ENCODE measurements at places on chromosomes 4 and X. TPM values are rescaled to one million over a fixed set of nuclear protein-coding genes. Genes with fewer than 3 reads are reported as not detected.

GRCh38 chr4:20512033-20512792 lies 188.0 kb upstream of the PACRGL start:
- H3K27ac ChIP-seq: no peak overlapping the region
- H3K4me1 ChIP-seq: no peaks in the 10 kb centered on the region
- H3K36me3 ChIP-seq: peaks cover 9% of the 10 kb centered on the region
- no peak for DNase-seq
- H3K4me3 ChIP-seq: no peak overlapping the region

DNA sequence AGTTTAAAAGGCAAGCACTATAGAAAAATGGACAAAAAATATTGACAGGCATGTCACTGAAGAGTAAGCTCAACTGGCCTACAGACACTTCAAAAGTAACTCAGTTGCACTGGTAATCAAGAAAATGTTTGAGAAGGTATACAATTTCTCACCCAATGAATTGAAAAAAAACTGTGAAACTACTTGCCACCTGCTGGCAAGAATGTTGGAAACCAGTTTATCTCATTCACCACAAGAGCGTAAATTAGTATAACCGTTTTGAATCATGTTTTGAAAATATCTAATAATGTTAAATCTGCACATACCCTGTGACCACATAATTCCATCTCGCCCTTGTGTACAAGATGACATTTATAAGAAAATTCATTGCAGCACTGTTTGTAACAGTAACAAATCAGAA lies 31.7 kb downstream of the TXK start:
- no peak overlapping the region for H3K27ac ChIP-seq
- DNase-seq: no peak
- H3K4me3 ChIP-seq: no peak overlapping the region
- no peaks in the 10 kb centered on the region for H3K36me3 ChIP-seq

The CXCL3 gene
- total RNA-seq: 2.8 TPM

- no peak for DNase-seq
- no peak overlapping the region for H3K27ac ChIP-seq
- H3K4me1 ChIP-seq: no peaks in the 10 kb centered on the region
- no peaks in the 10 kb centered on the region for H3K27me3 ChIP-seq
- no peaks in the 10 kb centered on the region for H3K36me3 ChIP-seq
Measured at GRCh38 chrX:12174358-12174757, 36.1 kb downstream of the FRMPD4 start.

The MAGED4 gene
- total RNA-seq: 80.2 TPM

DNA sequence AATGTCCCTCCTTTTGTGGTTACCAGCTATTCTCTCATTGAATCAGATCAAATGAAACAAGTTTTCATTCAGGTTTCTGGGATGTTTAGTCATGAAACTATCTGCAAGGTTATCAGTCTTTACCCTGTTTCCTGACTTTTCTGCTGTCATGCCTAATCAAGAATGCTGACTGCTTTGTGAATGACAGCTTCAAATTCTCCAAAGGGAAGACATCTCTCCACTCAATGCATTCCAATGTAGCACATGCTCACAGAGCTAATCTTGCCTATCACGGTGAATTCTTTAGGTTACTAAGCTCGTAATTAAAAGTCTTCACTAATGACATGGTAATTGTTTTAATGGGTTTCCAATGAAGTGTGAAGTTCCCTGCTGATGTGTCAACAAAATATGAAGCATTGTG lies 1068.5 kb downstream of the PCDH7 start:
- H3K27ac ChIP-seq: no peak overlapping the region
- H3K27me3 ChIP-seq: no peaks in the 10 kb centered on the region
- H3K4me3 ChIP-seq: no peak overlapping the region
- peaks cover 14% of the 10 kb centered on the region for H3K4me1 ChIP-seq
- no peaks in the 10 kb centered on the region for H3K36me3 ChIP-seq
- DNase-seq: no peak

- peak overlapping the region; percentile 66 for H3K4me3 ChIP-seq
- no peaks in the 10 kb centered on the region for H3K36me3 ChIP-seq
- DNase-seq: no peak
Measured at GRCh38 chr4:174120446-174121295, 162.8 kb downstream of the FBXO8 start.

DNA sequence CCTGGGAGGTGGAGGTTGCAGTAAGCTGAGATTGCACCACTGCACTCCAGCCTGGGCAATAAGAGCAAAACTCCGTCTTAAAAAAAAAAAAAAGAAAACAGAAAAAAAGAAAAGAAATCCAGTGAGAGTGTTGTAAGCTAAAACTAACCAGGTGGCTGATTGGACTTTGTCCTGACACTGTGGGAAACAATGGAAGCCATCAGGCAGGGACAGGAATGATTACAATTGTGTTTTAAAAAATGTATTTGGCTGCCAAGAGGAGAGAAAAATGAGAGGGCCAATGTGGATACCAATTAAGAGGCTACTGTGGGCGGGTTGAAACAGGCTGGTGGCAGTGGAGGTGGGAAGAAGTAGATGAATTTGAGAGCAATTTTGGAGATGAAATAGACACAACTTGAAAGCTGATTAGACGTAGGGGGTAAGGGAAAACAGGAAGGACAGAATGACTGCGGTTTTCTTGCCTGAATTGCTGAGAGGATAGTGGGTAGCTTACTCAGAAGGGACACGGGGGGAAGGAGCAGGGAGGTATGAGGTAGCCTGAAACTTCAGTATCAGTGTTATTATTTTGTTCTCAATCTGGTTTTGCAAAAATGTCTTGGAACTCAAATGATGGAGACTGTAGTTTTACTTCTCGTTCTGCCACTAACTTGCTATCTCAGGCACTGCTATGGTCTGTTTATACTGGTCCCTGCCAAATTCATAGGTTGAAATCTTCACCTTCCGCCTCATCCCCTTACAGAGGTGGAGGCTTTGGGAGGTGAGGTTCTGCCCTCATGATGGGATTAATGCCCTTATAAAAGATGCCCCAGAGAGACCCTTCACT lies 45.6 kb upstream of the CHRNA9 start:
- H3K36me3 ChIP-seq: no peaks in the 10 kb centered on the region
- no peak for DNase-seq
- H3K27ac ChIP-seq: peak overlapping the region; percentile 8

The FGFBP1 gene
- 0.96 TPM for total RNA-seq

DNA sequence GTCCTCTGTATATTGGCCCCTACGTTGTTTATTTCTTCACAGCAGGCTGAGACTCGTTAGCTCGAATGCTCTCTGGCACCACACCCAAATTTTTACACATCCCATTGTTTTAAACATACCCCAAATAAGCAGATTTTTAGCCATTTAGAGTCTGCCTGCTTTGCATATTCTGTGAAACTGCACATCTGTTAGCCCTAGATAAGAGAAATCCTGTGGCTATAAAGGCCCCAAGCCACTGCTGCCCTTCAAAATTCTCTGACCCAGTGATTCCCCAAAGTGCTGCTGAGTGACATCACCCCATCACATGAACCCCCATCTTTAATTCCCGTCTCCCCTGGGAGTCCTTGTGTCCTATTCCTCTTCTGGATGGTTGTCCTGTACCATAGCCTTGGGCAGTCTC lies 20.8 kb downstream of the TEX13C start:
- H3K27ac ChIP-seq: no peak overlapping the region
- no peaks in the 10 kb centered on the region for H3K36me3 ChIP-seq
- no peak for DNase-seq
- peaks cover 7% of the 10 kb centered on the region for H3K4me1 ChIP-seq
- H3K4me3 ChIP-seq: no peak overlapping the region

DNA sequence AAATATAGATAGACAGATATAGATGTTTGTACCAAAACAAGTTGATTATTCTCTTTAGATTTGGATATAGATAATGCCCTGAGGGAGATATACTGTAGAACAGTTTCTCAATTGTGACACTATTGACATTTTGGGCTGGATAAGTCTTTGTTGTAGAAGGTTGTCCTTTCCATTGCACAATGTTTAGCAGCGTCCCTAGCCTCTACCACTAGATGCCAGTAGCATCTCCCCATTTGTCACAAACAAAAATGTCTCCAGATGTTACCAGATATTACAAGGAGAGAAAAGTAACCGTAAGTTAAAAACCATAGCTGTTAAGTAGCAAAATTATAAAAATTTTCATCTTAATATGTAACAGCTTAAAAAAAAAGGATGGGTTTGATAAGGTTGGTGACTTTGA lies 2595.3 kb downstream of the ARAP2 start:
- no peak for DNase-seq
- H3K36me3 ChIP-seq: peaks cover 3% of the 10 kb centered on the region
- H3K4me3 ChIP-seq: no peak overlapping the region
- H3K27me3 ChIP-seq: no peaks in the 10 kb centered on the region
- H3K4me1 ChIP-seq: peaks cover 9% of the 10 kb centered on the region
- H3K27ac ChIP-seq: no peak overlapping the region

GRCh38 chr4:168667376-168667775 lies 170.5 kb downstream of the PALLD start:
- H3K27me3 ChIP-seq: no peaks in the 10 kb centered on the region
- H3K4me1 ChIP-seq: peaks cover 54% of the 10 kb centered on the region
- no peak for DNase-seq
- H3K27ac ChIP-seq: peak overlapping the region; percentile 93
- peaks cover 4% of the 10 kb centered on the region for H3K36me3 ChIP-seq

- H3K4me3 ChIP-seq: peak overlapping the region; percentile 92
- peaks cover 9% of the 10 kb centered on the region for H3K4me1 ChIP-seq
- peaks cover 2% of the 10 kb centered on the region for H3K36me3 ChIP-seq
- no peak for DNase-seq
Measured at GRCh38 chr4:88458104-88458740, 1.3 kb downstream of the HERC5 start.

The BTK gene
- total RNA-seq: 0.20 TPM

The NSUN7 gene
- 22.4 TPM for total RNA-seq

GRCh38 chrX:134803551-134804183 lies 145.4 kb upstream of the PLAC1 start:
- DNase-seq: no peak
- H3K27me3 ChIP-seq: no peaks in the 10 kb centered on the region
- H3K36me3 ChIP-seq: no peaks in the 10 kb centered on the region
- H3K4me3 ChIP-seq: no peak overlapping the region

- no peaks in the 10 kb centered on the region for H3K36me3 ChIP-seq
- H3K27me3 ChIP-seq: no peaks in the 10 kb centered on the region
- peaks cover 4% of the 10 kb centered on the region for H3K4me1 ChIP-seq
- no peak overlapping the region for H3K27ac ChIP-seq
- DNase-seq: no peak
Measured at GRCh38 chrX:38287674-38288073, 39.6 kb downstream of the RPGR start.

DNA sequence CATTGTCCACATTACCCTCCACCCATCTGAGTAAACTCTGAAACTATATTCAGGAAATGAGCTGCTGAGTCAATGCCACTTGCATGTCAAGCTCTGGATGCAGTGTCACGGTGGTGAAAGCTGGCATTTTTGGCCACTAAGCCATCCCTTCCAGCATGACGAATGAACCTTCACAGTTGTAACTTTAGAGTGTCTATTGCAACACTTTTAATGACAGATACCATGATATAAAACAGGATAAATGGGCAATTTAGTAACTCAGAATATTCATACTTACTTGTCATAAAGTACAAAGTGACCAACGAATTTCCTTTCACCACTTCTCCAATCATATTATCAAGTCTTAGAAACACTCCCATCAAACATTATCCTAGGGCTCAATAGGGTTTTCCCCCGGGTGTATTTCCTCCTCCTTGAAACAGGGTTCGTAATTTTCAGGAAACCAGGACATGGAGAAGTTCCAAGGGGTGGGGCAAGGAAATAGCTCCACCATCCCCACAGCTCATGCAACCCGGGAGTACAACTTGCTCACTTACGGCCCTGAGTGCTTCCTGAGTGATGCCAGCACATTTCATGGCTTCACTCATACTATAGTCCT lies 73.1 kb downstream of the MTHFD2L start:
- H3K27me3 ChIP-seq: no peaks in the 10 kb centered on the region
- DNase-seq: no peak
- peaks cover 2% of the 10 kb centered on the region for H3K36me3 ChIP-seq
- no peak overlapping the region for H3K27ac ChIP-seq

GRCh38 chr4:7423391-7423790 lies 11.3 kb downstream of the PSAPL1 start:
- no peak overlapping the region for H3K4me3 ChIP-seq
- H3K4me1 ChIP-seq: peaks cover 9% of the 10 kb centered on the region
- no peak for DNase-seq
- H3K36me3 ChIP-seq: no peaks in the 10 kb centered on the region

The SMIM43 gene
- total RNA-seq: not detected

DNA sequence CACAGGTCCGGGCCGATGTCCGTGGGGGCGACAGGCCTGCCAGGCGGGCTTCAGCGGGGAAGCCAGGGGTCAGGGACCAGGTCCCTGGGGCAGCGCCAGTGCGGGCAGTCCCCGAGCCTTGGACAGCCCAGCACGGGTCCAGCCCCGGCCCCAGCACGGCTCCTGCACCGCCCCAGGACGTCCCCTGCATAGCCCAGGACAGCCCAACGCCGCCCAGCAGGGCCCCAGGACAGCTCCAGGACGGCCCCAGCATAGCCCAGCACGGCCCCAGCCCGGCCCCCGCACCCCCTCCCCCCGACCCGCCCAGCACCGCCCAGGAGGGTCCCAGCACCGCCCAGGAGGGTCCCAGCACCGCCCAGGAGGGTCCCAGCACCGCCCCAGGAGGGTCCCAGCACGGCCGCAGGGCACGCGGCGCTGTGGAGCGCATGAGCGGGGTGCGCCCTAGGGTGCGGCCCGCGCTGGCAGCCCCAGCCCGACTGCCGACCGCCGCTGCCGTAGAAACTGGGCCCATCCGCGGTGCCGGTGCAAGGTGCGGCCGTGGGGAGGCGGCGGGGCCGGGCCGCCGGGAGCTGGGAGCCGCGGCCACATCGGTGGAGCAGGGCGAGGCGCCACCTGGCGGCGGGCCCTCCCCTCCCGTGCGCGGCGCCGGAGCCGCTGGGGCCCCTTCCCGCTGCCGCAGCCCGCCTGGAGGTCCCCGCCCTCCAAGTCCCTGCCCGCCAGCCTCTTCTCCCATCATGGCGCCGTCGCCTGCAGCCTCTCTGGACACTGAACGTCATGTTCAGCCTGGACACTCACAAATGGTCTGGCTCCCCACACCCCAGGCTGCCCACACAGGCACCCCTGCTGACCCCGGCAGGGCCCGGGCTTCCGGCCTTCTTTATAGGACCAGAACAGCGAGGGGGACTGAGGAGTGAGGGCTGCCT lies 106.8 kb upstream of the NKX1-1 start:
- H3K4me3 ChIP-seq: no peak overlapping the region
- peaks cover 7% of the 10 kb centered on the region for H3K4me1 ChIP-seq
- H3K27me3 ChIP-seq: peaks cover 35% of the 10 kb centered on the region
- H3K27ac ChIP-seq: no peak overlapping the region

The SPANXA2 gene
- not detected for total RNA-seq

- peaks cover 7% of the 10 kb centered on the region for H3K4me1 ChIP-seq
- H3K4me3 ChIP-seq: no peak overlapping the region
- H3K27me3 ChIP-seq: no peaks in the 10 kb centered on the region
- H3K27ac ChIP-seq: no peak overlapping the region
Measured at GRCh38 chrX:39199429-39199828, 398.2 kb downstream of the MID1IP1 start.

GRCh38 chr4:79917246-79917645 lies 155.8 kb downstream of the ANTXR2 start:
- no peaks in the 10 kb centered on the region for H3K27me3 ChIP-seq
- peaks cover 15% of the 10 kb centered on the region for H3K36me3 ChIP-seq
- H3K4me3 ChIP-seq: no peak overlapping the region
- H3K4me1 ChIP-seq: peaks cover 29% of the 10 kb centered on the region
- H3K27ac ChIP-seq: no peak overlapping the region

The SATL1 gene
- 0.72 TPM for total RNA-seq
